ELF-1 (cell line): ENCODE measurements at places on chromosomes 12 and 14.

GRCh38 chr14:36383767-36384431 is 63.5 kb upstream of the MBIP start:
- peak; percentile 1 for DNase-seq

DNA sequence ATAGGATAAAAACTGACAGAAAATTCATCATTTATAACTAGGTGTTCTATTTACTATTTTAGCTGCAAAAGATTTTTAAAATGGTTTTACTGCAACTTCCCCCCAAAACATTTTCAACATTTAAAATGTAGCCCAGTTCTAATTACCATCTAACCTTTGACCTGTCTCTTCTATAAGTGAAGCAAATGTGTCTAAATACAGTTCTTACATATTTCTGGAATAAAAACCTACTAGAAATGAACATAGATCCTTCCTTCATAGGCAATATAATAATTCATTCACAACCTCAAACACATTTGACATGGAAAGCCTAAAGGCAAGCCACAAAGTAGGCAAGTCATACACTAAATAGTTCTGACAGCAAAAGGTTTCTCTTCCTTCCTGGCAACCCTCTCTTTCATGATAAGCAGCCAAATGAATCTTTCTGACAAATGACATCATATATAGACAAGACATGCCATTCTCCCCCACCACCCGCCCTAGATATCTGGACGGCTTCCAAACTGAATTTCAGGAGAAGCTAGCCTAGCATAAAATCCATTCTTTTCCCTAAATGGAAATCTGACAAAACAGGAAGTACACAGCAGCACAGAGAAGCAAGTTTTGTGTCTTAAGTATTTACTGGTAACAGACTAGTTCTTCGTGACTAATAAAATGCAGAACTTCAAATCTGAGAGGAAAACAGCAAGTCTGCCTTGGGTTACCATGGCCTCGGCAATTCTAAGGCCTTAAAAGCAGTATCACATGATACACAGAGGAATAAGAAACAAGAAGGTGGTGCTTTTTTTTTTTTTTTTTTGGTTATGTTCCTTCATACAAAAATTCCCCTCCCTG is 17.2 kb upstream of the ARID4A start:
- no peak for DNase-seq

DNA sequence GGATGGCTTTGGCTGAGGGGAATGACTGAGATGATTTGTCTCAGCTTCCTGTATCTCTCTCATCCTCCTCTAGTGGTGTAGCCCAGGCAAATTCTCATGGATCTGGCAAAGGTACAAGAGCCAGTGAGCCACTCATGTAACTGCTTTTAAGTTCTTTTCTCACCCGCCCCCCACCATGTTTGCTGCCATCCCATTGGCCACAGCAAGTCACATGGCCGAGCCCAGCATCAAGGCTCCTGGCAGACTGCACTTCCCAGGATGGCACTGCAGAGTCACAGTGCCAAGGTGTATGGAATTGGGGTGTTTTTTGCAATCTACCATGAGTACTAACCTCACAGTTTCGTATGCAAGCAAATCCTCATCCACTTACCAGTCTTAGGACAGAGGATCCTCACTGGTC is 50.9 kb downstream of the CHST11 start:
- DNase-seq: no peak

DNA sequence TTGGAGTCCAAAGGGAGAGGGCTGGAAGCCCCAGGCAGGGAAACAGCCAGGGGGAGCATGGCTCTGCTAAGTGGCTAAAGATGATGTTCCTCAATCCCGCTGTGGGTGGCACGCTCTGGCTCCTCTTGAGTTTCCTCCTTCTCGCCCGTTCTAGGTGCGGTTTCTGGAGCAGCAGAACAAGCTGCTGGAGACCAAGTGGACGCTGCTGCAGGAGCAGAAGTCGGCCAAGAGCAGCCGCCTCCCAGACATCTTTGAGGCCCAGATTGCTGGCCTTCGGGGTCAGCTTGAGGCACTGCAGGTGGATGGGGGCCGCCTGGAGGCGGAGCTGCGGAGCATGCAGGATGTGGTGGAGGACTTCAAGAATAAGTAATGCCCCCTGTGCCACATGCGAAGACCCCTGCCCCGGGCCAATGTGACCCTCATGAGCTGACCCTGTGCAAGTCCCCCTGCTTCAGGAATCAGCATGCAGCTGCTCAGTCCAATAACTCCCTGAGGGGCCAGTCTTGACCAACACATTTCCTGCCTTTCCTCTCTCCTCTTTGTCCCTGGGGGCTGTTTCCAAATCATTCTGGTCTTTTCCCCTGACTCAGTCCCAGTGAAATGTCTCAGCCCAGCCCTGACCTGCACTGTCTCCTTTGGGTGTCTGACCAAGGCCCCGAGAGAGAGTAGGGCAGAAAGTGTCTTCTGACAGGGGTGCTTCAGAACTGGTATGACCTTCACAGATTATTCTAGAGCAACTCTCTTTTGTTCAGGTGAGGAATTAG is 2.1 kb downstream of the KRT7 start:
- DNase-seq: no peak

- no peak for DNase-seq
Observed at GRCh38 chr14:105148604-105149145, 19.9 kb downstream of the JAG2 start.

- peak; percentile 11 for DNase-seq
Observed at GRCh38 chr12:21296751-21297406, 37.8 kb downstream of the SLCO1A2 start.

- no peak for DNase-seq
Observed at GRCh38 chr12:127287256-127287655, 979.7 kb upstream of the TMEM132C start.

DNA sequence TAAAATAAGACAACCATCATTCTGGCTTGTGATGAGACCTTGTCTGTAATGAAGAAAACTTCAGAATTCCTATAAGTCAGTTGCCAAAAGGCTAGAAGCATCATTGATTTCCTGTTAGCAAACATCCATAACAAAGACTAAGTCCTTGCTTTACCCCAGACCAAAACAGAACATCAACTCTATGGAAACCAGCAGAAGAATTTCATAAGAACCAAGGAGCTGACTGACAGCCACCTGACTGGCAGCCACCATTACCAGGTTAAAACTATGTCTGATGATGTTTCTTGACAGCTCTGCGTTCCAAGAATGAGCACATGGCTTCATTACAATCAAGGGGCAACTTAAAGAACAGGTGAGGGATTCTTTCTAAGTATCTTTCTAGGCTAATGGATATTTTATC is 29.3 kb downstream of the HECTD4 start:
- DNase-seq: no peak

GRCh38 chr12:31362759-31363415 is 36.9 kb upstream of the SINHCAF start:
- peak; percentile 93 for DNase-seq
